NCI-H187 treated with DMSO at 0.1 percent for 48 hours (cell line): ENCODE measurements at places on chromosomes 3 and 15.
A peak's percentile ranks its signal among the peaks of the same experiment; 100 is the strongest.

- no peak for DNase-seq
Measured at GRCh38 chr3:27185231-27185989, 183.8 kb downstream of the NEK10 start.

- DNase-seq: no peak
Measured at GRCh38 chr3:132838477-132838876, 116.3 kb upstream of the NPHP3 start.

DNA sequence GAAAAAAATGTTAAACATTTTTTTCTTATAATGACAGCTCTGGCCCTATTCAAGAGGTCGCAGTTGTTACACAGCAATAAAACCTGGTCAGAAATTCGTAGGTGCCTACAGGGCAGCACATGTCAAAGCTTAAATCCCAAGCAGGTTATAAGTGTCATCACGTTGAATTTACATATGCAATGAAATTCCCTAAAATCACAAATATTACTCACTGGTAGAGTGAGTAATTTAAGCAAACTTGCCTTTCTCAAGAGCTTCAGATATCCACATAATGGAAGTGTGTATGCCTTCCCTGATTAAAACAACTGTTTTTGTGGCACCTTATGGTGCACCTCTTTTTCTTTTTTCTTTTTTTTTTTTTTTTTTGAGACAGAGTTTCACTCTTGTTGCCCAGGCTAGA, 90.7 kb upstream of the FNDC3B start:
- no peak for DNase-seq

DNA sequence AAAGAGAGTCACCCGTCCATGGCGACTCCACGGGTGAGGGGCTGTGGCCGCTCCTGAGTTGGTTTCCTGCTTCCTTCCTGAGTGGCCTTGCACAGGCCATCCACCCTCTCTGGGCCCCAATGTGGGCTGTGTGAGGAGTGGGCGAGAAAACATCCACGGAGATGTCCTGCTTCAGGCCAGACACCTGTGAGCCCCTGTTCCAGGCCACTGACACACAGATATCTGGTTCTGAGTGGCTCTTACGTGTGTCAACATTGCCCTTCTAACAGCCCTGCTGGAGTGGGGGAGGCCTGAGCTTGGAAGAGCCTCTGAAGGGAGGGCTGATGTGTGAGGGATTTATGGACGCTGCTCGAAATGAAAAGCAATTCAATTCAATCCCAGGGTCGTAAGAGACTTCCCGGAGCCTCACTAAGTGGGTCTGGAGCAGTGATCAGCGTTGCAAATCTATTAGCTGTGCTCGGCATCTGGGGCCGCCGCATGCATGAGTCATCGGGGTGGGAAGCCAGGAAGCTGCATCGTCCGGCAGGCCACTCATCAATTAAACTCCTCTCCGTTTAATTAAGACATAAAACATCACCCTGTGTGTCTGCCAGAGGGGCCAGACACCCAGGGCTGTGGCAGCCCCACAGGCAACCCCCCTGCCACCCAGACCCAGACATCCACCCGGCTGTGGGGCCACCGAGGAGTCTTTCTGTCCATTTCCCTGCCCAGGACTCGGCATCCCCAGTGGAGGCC, 20.0 kb upstream of the PRR23E start:
- peak; percentile 70 for DNase-seq

GRCh38 chr3:93988283-93988682, 8.3 kb downstream of the ARL13B start:
- no peak for DNase-seq

- no peak for DNase-seq
Measured at GRCh38 chr3:195259154-195259474, 11.8 kb downstream of the XXYLT1 start.

DNA sequence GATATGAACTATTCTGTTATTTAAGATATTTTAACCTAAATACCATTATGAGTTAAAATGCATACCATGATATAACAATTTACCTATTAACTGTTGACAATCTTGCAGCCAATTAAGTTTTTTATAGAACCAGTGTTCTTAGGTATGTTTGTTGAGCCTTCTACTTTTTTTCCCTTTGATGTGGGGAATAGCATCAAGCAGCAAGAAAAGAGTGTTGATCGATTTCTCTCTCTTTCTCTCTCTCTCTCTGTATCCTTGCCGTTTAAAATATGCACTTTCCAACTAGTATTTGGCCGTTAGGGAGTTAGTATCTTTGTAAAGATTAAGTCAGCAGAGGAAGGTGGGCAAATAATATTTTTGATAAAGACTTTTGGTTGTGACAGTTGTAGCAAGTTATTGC, 5.9 kb downstream of the CHD2 start:
- no peak for DNase-seq

DNA sequence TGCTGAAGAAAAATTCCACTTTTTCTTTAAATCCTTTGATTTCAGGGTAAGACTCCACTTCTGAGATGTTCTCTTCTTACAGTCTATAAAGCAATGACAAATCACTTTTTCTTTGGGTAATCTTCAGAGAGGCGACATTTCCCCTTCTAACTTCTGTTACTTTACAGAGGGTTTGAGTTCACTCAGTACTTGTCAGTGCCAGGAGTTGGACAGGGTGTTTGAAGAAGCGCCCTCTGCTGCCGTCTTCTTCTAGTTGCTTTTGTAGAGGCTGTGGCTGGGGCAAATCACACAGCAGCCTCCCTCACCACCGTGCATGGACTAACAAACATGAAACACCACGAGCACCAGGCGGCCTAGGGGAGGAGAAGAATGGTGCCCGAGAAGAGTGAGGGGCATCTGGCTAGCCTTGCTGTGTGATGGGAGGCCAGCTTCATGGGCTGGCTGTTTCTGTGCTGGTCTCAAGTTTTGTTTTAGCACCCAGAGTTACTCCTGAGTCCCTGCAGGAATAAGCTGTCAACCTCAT, at the start of gene CD80:
TSS of gene CD80 (minus strand) at position 174 of the 523 bp plus-strand sequence. CDS start 1,886 bp downstream, outside the sequence.
- DNase-seq: no peak

- no peak for DNase-seq
Measured at GRCh38 chr3:42905740-42906069, 237 bp upstream of the ZNF662 start.

GRCh38 chr15:79988448-79989117, 17.6 kb upstream of the BCL2A1 start:
- DNase-seq: no peak

DNA sequence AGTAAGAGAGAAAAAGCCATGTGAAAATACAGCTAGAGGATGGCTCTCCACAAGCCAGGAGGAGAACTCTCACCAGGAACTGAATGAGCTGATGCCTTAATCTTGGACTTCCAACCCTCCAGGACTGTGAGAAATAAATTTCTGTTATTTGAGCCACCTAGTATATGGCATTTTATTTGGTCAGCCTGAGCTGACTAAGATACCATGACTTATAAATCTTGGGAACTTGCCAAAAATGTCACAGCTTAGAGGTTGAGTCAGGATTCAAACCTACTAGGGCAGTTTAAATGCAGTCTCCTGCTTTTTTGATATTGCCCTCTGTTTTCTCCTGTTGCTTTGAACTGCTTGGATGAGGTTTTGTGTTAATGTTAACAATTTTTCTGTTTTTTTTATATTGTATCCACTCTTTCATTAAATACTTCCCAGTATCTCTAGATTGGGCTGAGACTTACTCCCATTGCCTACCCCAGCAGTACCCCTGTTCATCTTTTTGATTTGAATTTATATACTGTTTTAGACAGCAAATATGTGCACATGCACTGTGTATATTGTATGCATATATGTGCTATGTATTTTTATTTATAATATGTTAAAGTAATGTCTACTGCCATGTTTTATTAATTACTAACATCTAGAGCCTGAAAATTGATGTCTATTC, 1223.2 kb downstream of the OTOL1 start:
- DNase-seq: no peak

- no peak for DNase-seq
Measured at GRCh38 chr3:101351829-101352228, 31.5 kb upstream of the IMPG2 start.

DNA sequence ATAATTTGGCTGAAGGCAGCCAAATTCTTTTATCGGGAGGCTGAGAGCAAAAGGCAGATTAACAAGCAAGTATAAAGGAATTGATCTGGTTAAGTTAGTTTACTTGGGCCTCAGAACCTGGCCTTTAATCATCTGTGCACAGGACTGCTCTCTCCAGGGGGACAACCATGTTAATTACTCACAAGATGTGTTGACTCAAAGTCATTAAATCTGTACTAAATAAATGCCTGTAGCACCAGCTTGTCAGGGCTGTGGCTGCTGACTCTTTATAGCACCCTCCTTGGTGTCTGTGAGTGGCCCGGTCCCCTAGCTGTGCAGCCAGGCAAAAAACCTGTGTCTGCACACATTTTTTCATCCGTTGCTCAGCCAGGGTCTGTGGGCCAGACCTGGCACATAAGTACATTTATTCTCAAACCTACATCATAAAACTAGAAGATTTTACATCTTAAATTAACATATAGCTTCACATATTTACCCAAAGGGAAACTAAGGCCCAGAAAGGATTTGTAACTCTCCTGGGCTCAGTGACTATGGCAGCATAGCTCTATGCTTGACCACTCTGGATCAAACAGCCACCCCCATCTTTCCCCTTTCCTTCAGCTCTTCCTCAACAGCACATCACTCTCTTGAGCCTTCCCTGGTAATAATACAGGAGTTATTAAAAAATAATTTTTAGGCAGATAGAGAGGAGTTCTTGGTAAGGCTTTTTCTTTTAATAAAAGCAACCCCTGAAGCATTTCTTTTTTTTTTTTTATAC, 51.4 kb downstream of the NCEH1 start:
- DNase-seq: no peak

- no peak for DNase-seq
Measured at GRCh38 chr3:168249550-168250414, 154.1 kb upstream of the GOLIM4 start.
